ENCODE measurements at places on chromosomes 11 and 22.
A peak's percentile ranks its signal among the peaks of the same experiment; 100 is the strongest.

DNA sequence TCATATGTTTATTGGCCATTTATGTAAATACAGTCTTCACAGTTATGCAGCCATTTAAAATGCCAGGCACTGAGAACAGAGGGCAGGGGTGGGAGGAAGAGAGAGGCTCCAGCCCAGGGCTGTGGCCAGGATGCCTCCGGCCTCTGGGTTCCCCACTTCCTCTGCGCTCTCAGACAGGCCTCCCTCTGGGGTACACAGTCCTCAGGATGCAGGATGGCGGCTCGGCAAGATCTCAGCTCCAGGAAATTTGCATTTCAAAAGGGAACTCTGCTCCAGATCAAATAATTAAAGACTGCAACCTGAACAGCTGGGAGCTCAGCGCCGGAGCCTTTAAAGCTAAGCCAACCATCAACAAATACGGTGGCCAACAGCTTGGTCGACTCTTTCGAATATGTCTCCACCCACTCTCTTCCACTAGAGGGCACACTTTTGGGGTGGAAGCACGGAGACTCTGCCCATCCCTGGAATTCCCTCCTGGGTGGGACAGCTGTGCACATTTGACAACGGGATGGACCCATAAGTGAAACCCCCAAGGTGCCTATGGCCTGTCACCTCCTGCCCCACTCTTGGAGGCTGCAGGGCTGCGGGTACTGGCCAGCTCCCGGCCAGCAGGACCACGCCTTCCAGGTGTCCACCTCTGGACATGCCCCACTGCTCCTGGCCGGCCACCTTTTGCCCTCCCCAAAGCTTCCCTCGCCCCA lies 1044.7 kb downstream of the BRD1 start:
- ATAC-seq = no peak

- ATAC-seq = no peak
Measured at GRCh38 chr22:42766860-42767259, 46.2 kb upstream of the A4GALT start.

DNA sequence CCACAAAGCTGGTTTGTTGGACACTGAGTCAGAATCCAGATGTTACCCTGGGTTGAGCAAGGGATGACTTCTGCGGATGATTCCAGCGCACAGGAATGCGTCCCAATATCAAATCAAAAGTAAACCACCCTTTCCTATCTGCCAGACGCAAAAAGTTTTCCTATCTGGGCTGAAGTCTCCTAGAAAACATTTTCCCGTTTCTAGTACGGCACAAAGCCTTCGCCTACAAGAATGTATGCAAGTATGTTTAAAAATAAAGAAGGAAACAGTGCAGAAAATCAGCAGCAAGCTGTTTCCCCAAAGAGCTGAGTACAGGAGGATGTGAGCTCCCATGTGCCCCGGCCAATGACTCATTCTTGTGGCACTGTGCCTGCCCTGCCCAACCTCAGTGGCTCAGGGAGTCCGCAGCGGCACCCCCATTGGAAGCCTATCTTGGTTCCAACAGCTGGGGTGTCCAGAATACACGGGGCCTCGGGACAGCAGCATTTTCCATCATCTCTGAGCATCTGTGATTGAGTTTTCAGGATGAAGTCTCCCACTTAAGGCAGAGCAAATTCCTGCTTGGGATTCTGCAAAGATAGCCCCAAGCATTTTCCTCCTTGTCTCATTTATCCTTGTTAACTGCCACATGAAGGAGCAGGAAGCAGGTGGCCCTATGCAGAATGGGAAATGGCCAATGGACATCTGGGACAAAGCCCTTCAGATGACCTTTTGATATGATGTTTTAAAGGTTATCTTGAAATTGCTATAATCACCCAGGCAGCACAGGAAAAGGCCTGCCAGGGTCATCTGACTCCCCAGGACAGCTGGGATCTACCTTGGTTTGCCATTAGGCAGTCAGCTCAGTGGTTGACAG lies 17.5 kb downstream of the KCNJ5 start:
- no peak for ATAC-seq

DNA sequence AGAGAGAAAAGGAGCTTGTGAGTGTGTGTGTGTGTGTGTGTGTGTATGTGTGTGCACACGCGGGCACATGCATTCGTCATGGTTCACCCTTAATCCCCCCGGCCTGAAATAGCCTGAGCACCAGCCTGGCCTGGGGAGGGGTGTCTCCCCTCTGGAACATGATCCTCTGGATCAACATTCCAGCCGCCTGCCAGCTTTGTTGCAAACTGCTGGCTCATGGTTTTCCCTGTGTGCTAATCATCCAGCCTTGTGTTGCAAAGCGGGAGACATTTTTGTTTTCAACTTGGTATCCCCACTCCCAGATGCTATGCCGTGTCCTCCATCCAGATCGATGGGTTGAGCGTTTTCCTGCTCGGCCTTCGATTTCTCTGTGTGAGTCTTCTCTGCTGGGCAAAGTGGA lies 94.3 kb downstream of the FEZ1 start:
- no peak for ATAC-seq

GRCh38 chr11:68759991-68760390 lies 8.7 kb upstream of the TESMIN start:
- no peak for ATAC-seq

DNA sequence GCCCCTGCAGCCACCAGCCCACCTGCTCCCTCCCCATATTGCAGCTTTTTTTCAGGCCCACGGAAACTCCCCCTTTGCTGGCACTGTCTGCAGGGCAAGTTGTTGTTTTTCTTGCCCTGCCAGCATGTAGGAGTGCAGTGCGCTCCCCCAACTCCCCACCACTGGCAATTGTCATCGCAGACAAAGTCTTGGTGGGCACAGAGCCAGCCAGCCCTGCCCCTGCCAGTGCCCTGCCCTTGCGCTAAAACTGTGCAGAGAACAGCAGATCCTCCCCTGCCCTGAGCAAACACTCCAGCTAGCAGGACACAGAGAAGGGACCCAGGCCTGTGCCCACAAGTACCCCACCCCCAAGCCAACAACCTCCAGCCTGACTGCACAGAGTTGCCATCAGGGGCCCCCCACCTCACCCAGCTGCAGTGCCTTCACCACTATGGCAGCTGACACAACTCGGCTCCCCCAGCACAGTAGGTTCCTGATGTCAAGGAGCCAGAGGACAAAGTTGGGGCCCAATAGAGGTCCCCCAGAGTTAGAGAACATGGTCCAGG lies 158.1 kb upstream of the ARHGAP42 start:
- no peak for ATAC-seq

DNA sequence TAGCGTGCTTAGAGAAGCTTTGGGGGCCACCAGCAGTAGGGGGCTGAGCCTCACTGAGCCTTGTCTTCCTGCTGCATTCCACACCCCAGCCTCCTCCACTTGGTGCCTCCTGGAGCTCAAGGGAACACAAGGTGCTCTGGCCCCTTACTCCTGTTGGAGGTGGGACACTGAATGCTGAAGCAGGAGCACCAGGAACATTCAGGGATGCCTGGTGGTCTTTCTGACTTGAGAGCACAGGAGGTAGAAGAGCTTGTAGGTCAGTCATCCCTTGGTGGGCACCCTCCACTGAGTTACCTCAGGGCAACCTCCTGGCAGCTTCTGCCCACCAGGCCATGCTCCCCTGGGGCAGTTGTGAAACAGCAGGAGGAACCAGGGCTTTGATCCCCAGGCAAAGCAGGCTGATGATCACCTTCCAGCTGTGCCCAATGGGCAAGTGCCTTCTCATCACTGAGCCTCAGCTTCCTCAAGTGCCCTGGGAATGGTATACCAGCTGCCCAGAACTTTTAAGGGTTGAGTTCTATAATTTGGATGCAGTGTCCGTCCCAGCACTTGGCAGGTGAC lies 50.1 kb downstream of the CABIN1 start:
- ATAC-seq = no peak

- ATAC-seq = no peak
Measured at GRCh38 chr22:27726686-27727449, 74.7 kb downstream of the MN1 start.

GRCh38 chr11:64605656-64606585 lies 14.9 kb downstream of the SLC22A12 start:
- ATAC-seq = no peak

GRCh38 chr22:46173152-46173551 lies 22.8 kb downstream of the PPARA start:
- ATAC-seq = no peak

GRCh38 chr11:72330131-72330727 lies 86.3 kb upstream of the PHOX2A start:
- no peak for ATAC-seq

GRCh38 chr11:134118006-134118405 lies 49.1 kb downstream of the JAM3 start:
- ATAC-seq = no peak

DNA sequence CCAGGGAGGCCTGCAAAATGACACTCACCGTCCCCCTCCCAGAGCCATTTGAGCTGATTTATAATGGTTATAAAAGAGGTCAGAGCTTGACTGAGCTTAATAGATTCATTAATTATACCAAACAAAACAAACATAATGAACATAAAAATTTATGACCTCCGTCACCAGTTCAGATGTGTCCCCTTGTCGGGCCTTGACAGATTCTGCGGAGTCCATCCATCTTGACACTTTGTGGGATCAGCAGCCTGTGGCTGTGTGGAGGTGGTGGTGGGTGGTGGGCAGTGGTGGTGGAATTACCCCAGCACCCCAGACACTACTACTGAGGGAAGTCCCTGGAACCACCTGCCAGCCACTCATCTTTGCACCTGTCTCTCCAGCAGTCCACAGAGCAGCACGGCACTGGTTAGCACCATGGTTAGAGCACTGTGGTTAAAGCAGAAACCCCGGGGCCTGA lies 83.5 kb downstream of the DSCAML1 start:
- ATAC-seq = no peak

GRCh38 chr11:14577835-14578529 lies 57.8 kb upstream of the PSMA1 start:
- peak; percentile 66 for ATAC-seq

DNA sequence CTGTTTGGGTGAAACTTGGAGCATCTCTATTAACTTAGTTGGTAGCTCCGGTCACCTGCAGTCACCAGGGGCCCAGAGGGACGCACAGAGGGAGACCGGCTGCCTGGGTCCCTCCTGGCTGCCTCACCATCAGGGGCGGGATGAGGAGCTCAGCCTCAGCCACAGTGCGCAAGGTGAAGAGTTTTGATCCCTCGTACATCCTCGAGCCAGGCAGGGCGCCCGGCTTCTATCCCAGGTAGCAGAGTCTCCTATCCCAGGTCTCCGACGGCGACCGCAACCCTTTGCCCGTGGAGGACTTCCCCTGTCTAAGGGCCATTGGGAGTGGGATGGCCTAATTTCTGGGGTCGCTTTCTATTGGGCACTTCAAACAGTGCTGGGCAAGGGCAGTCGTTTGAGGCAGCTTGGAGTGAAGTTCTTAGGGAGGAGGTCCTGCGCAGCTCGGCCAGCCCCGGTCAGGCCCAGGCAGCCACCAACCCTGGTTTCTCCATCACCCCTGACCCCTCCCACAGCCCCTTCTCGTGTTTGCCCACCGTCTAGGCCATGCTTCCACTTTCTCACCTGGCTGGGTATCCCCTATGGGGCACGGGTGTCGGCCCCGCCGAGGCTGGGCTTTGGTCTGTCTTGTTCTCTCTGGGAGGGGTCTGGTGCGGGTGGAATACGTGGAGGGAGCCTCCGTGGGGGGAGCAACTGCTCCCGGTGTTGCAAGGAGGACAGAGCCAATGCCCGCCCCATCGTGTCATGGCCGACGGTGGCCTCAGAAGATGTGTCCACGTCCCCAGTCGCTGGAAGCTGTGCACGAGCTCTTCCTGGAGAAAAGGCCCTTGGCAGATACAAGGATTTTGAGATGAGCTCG lies 3.6 kb upstream of the MRGPRG start:
- ATAC-seq = no peak

DNA sequence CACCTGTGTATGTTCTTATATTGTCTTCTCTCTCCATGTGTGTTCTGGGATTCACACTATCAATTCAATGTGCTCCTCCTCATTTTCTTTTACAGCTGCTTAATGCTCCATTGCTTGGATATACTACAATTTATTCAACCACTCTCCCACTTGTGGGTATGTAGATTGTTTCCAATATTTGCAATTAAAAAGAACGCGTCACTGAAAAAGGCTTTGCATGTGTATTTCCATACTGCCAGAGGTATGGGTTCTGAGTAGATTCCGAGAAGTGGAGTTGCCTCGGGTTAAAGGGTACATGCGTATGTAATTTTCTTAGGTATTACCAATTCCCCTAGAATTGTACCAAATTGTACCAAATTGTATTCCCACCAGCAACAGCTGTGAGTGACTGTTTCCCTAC lies 7.0 kb upstream of the CAPN5 start:
- ATAC-seq = no peak

- ATAC-seq = no peak
Measured at GRCh38 chr11:72959998-72960731, 146.0 kb downstream of the ATG16L2 start.

GRCh38 chr11:134939031-134939430 lies 527.0 kb upstream of the B3GAT1 start:
- no peak for ATAC-seq

GRCh38 chr11:83088965-83089364 lies 17.3 kb upstream of the RAB30 start:
- no peak for ATAC-seq

GRCh38 chr11:60184824-60185511 lies 2.1 kb upstream of the MS4A6A start:
- ATAC-seq = no peak

GRCh38 chr11:68064926-68065325 lies 26.1 kb downstream of the TCIRG1 start:
- ATAC-seq = no peak

GRCh38 chr11:26712497-26712896 lies 9.4 kb downstream of the SLC5A12 start:
- no peak for ATAC-seq

DNA sequence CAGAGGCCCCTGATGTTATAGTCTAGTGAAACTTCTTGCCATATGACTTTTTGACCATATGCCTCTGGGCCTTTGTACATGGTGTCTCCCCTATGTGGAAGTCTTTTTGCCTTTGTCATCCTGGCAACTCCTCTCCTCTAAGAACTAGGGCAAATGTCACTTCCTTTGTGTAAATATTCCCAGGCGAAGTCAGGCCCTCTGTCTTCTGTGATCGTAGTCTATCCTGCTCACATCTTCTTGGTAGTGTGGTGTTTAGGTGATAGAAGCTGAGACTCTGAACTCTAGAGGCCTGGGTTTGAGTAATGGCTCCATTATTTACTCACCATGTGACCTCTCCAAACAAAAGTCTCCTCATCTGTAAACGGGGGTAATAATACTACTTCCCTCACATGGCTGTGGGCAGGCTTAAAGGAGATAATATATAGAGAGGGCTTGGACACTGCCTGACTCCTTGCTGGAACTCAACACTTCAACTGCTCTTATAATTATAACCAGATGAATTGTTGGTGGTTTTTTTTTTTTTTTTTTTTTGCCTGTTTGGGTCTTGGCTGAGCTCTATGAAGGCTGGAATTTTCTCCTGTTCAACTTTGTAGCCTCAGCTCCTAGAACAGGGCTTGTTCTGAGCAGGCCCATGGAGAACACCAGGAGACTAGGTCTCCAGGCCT lies 43.8 kb downstream of the INSC start:
- no peak for ATAC-seq

DNA sequence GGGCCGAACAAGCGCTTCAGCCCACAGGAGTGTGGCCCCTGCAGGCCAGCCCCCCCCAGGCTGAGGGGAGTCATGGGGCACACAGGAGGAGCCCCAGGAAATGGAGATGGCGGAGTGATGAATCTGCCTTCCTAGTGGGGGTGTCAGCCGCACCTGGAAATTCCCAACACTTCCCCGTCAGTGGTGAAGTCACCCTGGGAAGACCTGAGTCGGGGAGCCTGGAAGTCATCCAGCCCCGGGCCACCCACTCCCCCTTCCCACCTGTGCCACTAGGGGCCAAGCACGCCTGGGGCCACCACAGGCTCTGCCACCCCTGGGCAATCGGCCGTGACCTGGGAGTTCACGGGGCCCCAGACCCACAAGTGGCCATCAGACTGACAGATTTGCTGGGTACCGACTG lies 12.6 kb downstream of the WNT7B start:
- no peak for ATAC-seq

All from activated T-helper 17 cell treated with anti-CD3 and anti-CD28 coated beads, Interleukin-2, amount 50 U/mL, for 72 hours (primary cell).